ENCODE measurements at places on chromosomes 12 and 14. TPM values are rescaled to one million over a fixed set of nuclear protein-coding genes. Genes with fewer than 3 reads are reported as not detected.

CSAD gene
- total RNA-seq = 34.1 TPM

GRCh38 chr14:24954700-24955037 lies 95.3 kb downstream of the STXBP6 start:
- no peak for DNase-seq
- H3K27me3 ChIP-seq = no peaks in the 10 kb centered on the region
- no peaks in the 10 kb centered on the region for H3K36me3 ChIP-seq
- no peak overlapping the region for H3K4me3 ChIP-seq
- no peaks in the 10 kb centered on the region for H3K4me1 ChIP-seq

DNA sequence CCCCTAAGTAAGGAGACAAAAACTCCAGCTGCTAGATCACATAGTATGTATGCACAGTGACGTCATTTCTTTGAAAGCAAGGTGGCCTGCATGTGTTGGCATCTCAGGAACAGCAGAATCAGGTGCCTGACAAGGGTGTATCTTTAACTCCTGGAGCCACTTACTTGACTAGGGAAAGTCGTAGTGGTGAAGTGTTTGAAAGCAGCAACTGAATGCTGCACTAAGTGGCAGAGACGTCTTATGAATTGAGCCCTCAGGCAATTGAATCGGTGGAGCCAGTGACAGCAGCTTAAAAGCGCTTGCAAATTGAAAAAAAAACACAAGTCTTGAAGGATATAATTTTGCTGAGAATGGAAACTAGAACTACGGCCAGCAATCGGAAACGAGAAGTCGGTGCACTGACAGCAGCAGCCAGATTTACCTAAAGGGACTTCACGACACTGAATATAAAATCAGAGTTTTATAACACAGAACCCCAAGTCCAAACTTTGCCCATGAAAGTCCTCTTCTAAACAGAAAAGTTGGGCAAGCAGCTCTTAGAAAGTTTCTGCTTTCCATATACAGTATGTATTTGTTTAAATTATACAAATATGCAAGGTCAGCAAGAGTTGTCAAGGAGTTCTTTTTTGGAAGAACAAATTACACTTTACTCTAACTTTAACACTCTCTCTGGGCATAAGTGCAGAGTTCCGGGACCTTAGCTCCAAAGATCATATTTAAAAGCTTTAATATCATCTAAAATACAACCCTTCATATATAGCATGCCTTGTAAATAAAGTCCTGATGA lies 1.1 kb downstream of the IGF1 start:
- no peak overlapping the region for H3K4me3 ChIP-seq
- H3K27me3 ChIP-seq = no peaks in the 10 kb centered on the region
- DNase-seq = no peak
- no peaks in the 10 kb centered on the region for H3K36me3 ChIP-seq
- peaks cover 6% of the 10 kb centered on the region for H3K4me1 ChIP-seq

DNA sequence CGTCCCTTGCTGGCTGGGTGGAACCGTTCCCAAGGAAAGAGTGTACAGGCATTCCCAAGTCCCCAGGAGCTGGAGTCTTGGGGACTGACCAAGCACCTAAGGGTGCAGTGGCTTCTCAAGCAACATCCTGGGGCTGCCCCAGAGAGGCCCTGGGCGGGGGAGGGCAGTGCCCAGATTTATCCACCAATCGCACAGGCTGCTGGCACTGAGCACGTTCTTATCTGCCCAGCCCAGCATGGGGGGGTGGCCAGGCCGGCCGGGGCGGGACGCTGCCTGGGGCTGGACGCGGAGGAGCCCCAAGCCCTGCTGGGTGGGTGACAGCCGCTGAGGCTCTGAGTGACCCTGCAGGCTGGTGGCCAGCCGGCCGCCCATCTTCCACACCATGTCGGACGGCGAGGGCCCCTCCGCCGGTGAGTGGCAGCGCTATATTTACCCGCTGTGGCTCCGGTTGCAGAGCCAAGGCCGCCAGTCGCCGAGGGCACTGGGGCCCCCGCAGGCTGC lies 53.4 kb downstream of the CYP46A1 start:
- H3K4me3 ChIP-seq = no peak overlapping the region
- no peaks in the 10 kb centered on the region for H3K27me3 ChIP-seq
- DNase-seq = no peak
- no peaks in the 10 kb centered on the region for H3K4me1 ChIP-seq
- no peaks in the 10 kb centered on the region for H3K36me3 ChIP-seq

P2RX2 gene
- total RNA-seq = not detected

- H3K36me3 ChIP-seq = no peaks in the 10 kb centered on the region
- no peaks in the 10 kb centered on the region for H3K4me1 ChIP-seq
- DNase-seq = no peak
- no peak overlapping the region for H3K27ac ChIP-seq
Measured at GRCh38 chr14:44912041-44912869, 49.5 kb downstream of the KLHL28 start.

PDE3A gene
- not detected for total RNA-seq

- H3K36me3 ChIP-seq = no peaks in the 10 kb centered on the region
- DNase-seq = no peak
- H3K27ac ChIP-seq = no peak overlapping the region
- H3K4me3 ChIP-seq = no peak overlapping the region
- H3K27me3 ChIP-seq = no peaks in the 10 kb centered on the region
- no peaks in the 10 kb centered on the region for H3K4me1 ChIP-seq
Measured at GRCh38 chr14:85459361-85460000, 70.5 kb upstream of the FLRT2 start.

GRCh38 chr12:570921-571794 lies 92.1 kb downstream of the NINJ2 start:
- H3K4me3 ChIP-seq = no peak overlapping the region
- no peaks in the 10 kb centered on the region for H3K27me3 ChIP-seq
- DNase-seq = no peak
- peaks cover 19% of the 10 kb centered on the region for H3K4me1 ChIP-seq

GRCh38 chr14:103255555-103255954 lies 78.5 kb upstream of the EIF5 start:
- H3K27ac ChIP-seq = no peak overlapping the region
- H3K4me1 ChIP-seq = no peaks in the 10 kb centered on the region
- H3K4me3 ChIP-seq = no peak overlapping the region
- DNase-seq = no peak

GRCh38 chr12:41333974-41334373 lies 145.9 kb downstream of the PDZRN4 start:
- no peak overlapping the region for H3K4me3 ChIP-seq
- H3K4me1 ChIP-seq = no peaks in the 10 kb centered on the region
- H3K36me3 ChIP-seq = no peaks in the 10 kb centered on the region
- H3K27ac ChIP-seq = no peak overlapping the region
- H3K27me3 ChIP-seq = no peaks in the 10 kb centered on the region
- no peak for DNase-seq

GRCh38 chr14:98915625-98916024 lies 356.4 kb downstream of the BCL11B start:
- H3K4me1 ChIP-seq = peaks cover 11% of the 10 kb centered on the region
- H3K4me3 ChIP-seq = no peak overlapping the region
- H3K36me3 ChIP-seq = no peaks in the 10 kb centered on the region
- no peak overlapping the region for H3K27ac ChIP-seq

AMN gene
- total RNA-seq = 3.3 TPM
